ENCODE measurements at places on chromosomes 7 and 10.

DNA sequence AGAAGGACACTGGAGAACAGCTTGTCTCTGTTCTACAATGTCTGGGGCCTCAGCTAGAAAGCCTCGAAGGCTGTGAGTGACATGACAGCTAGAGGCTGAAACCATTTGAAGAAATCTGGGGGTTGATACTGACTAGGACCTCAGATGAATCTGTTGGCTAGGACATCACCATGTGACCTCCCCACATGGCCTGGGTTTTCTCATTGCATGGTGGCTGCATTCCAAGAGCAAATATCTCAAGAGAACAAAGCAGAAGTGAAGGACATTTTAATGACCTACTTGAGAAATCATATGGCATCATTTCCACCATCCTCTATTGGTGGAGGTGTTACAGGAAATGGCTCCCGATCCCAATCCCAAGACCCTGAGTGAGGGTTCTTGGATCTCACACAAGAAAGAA, 450.6 kb upstream of the AUTS2 start:
- no peak for DNase-seq

- DNase-seq, result no peak
Measured at GRCh38 chr7:116113310-116113709, 82.7 kb upstream of the TFEC start.

DNA sequence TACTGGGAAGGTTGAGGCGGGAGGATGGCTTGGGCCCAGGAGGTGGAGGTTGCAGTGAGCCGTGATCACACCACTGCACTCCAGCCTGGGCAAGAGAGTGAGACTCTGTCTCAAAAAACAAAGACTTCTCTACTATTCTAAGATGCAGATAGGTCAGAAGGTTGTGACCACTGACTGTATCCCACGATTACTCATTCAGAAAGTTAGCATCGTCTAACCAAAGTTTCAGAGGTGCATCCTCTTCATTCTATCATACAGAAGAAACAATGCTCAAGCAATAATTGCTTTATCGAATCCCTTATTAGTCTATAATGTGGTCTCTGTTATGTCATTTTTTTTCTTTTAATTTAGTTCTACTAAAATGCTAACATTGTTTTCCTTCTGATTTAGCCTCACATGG, 348.7 kb upstream of the LRGUK start:
- no peak for DNase-seq

- no peak for DNase-seq
Measured at GRCh38 chr10:77678146-77678545, 40.5 kb upstream of the KCNMA1 start.

DNA sequence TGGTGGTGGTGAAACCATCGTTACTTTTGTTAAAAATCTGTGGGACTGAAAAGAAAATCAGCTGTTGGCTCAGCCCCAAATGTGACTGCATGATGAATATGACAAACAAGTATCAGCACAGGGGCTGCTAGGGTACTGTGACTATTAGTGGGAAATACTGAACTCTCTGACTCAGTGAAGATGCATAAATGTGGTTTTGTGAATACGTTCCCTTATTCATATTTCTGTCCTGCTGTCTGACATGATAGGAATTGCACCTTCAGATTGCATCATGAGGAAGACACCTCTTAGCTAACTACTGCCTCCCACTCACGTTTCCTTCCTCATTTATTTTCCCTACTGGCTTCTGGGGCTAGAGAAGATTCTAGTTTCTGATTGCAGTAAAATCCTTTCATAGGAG, 1.4 kb downstream of the CLEC5A start:
- DNase-seq, result no peak

Data from stimulated activated CD8-positive, alpha-beta memory T cell treated with anti-CD3 and anti-CD28 coated beads, Interleukin-4, amount 100 ng/mL, for 1 hour (primary cell).